ENCODE measurements at places on chromosomes 12 and 14.

DNA sequence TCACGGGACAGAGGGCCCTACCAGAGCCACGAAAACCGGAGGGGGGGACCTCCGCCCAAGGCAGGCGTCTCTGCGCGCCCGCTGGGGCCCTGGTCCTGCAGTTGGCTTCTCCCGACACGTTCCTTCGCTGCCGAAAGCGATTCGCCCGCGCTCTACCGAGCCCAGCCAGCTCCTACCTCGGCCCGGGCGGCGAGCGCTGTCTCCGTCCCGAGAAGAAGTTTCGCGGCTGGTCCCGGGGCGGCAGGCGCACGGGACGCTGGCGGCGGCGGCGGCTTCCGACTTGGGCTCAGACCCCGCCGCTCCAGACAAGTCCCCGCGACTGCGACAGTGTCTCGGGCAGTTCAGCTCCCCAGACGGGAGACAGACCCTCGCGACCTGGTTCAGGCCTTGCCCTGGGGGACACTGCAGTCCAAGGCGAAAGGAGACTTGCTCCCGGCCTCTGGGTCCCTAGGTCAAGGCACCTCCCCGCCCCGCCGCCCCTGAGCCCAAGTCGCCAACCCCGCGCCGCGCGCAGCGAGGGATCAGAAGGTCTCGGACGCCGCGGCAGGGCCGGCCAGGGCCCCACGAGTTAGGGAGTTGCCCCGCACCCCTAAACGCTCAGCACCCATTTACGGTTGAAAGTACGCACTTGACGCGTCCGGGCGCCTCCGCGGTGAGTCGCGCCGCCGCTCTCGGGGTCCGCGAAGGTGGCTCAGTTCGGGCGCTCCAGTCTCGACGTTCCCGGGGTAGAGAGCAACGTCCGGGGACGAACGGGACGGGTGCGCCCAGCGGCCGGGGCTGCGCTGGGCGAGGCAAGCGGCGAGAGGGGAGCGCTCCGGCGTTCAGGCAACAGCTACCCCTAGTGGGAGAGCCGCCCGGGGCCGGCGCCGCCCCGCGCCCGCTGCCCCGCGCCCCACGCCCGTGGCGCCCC, 1.4 kb upstream of the DIO3 start:
- no peak for DNase-seq

GRCh38 chr14:98959958-98960616, 311.9 kb downstream of the BCL11B start:
- DNase-seq: no peak

DNA sequence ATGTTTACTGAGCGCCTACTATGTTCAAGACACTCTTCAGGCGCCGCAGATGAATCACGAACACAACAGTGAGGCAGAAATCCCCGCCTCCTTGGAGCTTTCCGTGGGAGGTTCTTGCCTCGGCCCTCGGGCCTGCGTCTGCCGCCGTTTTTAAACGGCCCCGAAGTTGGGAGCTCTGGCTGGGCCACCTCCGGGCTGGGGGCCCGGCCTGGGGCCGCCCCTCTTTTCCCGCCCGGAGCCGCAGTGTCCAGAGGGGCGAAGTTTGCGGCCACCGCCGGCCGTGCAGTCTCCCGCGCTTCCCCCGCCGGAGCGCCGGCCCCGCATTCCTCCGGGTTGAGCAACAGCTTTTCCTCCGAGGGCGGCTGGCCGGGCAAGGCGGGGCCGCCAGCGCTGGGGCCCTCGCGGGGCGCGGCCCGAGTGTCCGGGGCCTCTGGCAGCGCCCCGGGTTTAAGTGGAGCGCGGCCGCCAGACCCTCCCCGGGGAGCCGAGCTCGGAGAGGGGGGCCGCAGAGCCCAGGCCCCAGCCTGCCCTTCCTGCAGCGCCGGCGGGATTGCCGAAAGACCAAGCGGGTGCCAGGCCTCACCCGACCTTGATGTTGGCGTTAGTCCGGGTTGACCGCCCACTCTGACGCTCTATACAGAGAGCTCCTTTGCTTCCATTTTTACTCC, 18.7 kb upstream of the CTDSP2 start:
- DNase-seq: no peak

GRCh38 chr12:80860206-80860605, 77.5 kb downstream of the LIN7A start:
- DNase-seq: no peak

DNA sequence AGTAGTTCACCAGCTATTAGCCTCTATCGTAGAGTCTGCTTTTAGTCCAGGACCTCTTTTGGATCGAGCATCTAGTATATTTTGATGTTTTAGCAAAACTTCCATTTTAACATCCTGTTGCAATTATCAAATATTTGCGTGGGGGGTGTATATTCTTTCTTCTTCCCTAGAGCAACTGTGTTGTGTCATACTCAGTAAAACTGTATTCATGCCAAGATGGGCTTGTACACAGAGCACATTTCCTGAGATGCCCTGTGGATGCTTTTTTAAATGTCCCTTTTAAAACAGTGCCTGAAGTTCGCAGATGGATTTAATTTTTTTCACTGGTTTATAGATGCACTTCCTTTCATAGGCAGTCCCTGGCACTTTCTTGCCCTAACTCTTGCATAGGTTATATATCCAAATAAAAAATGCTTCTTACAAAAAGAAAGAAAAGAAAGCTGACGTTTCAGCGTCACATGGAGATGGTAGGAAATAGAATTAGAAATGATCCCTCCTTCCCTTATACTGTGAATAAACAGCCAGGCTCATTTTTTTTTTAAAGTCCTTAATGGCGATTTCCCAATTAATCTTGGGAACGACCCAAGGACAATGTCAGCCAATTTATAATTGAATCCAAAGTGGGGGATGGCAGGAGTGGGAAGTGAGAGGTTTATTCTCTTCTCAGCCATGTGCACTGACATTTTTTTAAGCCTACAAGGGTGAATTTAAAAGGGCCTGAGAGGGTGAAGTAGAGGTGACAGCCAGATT, 247.0 kb downstream of the SLC41A2 start:
- DNase-seq: no peak

- DNase-seq: no peak
These were observed 54.5 kb upstream of the HECTD1 start for GRCh38 chr14:31261859-31262731.

- DNase-seq: no peak
These were observed 9.6 kb downstream of the BICDL1 start for GRCh38 chr12:119998471-119999245.

GRCh38 chr12:77237896-77238295, 172.5 kb upstream of the E2F7 start:
- no peak for DNase-seq

- no peak for DNase-seq
These were observed at the start of gene NKX2-8 for GRCh38 chr14:36582011-36582873. Gene NKX2-8, minus strand, starts transcription at chr14:36582614. Its CDS starts 225 bp downstream, at chr14:36582389.

DNA sequence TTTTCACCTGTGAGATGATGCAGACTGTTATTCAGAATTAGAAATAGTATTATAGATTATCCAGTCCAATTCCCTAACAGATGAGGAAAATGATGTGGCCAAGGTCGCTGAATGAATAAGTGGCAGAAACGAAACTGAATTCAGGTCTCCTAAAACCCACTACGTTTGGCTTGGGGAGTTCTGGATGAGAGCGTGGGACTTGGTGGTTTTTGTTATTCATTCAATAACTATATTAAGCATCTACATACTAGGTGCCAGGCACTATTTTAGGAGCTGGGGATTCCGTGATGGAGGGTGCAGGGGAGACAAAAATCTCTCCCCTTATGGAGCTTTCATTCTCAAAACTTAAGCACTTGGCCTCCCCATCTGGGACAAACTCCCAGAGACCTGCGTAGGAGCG, 813 bp upstream of the CCDC184 start:
- no peak for DNase-seq

DNA sequence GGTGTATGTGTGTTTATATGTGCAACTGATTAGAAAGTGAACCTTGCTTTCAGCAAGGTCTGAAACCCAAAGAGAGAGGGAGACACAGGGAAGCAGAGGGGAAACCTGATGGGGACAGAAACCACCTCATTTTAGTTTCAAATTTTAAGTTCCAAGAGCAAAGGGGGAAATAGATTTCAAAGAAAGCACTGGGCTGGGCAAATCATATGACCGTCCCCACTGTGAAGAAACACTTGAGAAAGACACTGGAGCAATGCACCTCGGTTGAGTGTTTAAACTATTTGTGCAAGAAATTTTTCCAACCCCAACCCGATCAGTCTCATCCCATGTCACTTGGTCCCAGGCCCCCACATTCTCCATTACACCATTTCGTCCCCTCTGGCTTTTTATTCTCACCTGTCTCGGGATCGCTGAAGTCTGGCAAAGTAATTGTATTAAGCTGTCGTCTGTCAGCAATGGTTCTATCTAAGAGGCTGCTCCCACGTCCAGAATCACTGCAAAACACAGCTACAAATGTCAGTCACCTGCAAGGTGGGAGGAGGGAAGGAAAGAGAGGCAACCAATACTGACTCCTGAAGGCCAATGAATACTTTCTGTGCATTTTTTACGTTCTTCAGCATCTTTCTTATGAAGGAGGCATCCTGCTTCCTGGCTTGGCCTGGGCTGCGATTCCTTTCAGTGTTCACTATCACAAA, 205.7 kb downstream of the TTC7B start:
- no peak for DNase-seq

DNA sequence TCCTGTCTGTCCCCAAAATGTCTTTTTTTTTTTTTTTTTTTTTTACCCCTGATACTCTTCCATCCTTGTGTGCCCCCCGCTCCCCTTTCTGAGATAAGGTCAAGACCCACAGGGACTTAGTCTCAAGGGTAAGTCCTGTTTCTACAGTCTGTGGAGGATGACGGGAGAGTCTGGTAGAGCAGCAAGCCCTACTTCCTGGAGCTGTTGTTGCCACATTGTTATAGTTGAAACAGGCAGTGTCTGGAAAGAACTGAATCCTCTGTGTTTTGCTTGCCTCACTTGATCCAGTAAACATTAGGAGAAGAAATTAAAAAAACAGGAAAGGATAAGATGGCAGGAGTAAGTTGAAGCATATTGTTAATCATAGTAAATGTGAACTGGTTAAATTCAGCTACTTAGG, 45.5 kb downstream of the ZNF664 start:
- DNase-seq: no peak

GRCh38 chr12:13278249-13278787, 81.8 kb downstream of the EMP1 start:
- DNase-seq: no peak

- DNase-seq: no peak
These were observed 606.1 kb downstream of the SLC16A7 start for GRCh38 chr12:60201891-60202290.

DNA sequence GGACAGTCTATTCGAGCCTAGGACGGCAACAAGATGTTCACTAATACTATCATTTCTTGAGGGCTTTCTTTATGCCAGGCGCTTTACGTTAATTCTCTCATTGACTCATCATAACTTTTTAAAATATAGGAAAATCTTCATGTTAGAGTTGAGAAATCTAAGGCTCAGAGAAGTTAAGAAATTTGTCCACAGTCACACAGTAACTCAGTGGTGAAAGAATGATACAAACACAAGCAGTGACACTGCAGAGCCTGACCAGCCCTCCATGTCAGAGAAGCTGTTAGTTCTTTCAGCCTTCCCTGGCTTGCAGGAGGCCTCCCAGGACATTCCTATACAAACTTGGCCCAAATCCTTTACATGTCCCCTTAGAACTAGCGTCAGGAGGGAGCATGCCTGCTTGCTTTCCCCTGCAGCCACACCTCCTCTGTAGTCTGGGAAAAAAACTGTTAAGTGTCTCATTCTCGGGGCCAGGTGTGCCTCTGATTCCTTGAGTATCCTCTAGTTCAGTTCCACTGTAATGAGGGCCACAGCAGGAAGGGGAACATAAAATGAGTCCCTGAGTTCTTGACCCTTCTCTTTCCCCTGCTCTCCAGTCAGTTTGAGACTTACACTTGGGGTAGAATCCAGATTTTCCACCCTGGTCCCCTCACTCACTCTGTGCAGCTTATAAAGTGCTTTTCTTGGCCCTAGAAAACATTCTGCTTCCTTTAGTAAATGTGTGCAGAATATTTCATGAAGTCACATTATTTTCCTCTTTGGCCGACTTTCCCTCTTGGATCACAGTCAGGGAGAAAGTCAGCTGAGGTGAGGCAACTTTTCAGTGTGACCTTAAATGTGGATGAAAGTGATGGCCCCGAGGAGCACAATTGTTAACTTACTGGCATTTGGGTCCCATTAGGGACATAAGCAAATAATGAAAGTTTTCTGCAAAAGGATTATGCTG, 152.2 kb upstream of the HIF1A start:
- DNase-seq: no peak

DNA sequence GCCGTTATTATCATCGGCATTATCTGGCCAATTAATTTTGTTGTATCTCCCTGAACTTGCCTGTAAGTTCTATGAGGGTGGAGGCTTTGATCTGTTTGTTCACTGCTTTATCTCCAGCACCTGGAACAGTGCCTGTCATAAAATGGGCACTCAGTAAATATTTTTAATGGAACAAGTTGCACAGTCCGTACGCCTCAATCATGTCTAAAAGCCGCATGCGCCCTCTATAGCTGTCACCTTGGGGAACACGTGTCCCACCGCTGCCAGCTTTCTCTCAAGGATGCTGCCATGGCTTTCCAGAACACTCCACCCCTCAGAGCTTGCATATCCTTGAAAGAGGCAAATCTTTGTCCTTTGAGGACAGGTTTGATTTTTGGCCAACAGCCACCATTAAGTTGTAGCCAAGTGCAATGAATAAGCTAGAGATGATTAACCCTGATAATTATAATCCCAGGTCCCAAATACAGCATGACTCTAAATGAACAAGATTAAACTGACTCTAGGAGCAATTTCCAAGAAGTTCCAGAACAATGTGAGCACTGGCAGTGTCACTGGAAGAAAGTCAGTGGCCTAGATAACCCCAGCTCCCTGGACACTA, 55.1 kb downstream of the ERH start:
- no peak for DNase-seq

DNA sequence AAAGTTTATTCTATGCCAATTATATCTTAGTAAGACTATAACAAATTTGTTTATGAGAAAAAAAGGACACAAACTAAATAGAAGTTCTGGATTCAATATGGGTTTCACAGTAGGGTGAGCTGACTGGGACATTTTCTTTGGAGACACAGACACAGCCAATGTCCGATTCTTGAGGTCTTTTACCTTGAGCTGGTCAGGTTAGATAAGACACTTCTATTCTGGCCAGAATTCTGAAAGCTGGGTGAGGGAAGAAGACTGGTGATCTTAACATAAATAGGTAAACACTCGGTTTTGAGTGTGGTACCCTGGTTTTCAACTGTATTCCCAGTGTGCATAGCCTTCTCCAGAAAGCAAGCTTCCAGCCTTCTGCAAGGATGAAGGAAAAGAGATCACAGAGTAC, 10.0 kb downstream of the ATP2B1 start:
- DNase-seq: no peak
